ENCODE measurements at places on chromosomes 3 and 15. TPM values are rescaled to one million over a fixed set of nuclear protein-coding genes. Genes with fewer than 3 reads are reported as not detected.
A peak's percentile ranks its signal among the peaks of the same experiment; 100 is the strongest.

DNA sequence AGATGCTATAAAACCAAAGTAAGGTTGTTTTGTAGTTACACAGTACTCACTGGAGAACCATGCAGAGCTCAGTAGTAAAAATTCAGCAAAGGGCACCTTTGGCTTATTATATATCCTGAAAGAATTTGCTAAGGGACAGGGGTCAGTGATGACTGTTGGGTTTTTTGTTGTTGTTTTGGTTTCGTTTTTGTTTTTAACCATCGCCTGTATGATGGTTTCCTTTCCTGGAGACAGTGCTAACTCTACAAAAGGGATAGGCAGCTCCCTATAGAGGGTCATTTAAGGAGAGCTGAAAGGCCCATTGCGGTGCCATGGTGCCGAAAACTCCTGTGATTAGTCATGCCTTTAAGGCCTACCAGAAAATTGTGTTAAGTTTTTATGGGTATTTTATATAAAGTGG, 118.2 kb upstream of the GOLIM4 start:
- DNase-seq, result no peak

GRCh38 chr3:195921334-195921791, 13.0 kb upstream of the TNK2 start:
- DNase-seq, result no peak

DNA sequence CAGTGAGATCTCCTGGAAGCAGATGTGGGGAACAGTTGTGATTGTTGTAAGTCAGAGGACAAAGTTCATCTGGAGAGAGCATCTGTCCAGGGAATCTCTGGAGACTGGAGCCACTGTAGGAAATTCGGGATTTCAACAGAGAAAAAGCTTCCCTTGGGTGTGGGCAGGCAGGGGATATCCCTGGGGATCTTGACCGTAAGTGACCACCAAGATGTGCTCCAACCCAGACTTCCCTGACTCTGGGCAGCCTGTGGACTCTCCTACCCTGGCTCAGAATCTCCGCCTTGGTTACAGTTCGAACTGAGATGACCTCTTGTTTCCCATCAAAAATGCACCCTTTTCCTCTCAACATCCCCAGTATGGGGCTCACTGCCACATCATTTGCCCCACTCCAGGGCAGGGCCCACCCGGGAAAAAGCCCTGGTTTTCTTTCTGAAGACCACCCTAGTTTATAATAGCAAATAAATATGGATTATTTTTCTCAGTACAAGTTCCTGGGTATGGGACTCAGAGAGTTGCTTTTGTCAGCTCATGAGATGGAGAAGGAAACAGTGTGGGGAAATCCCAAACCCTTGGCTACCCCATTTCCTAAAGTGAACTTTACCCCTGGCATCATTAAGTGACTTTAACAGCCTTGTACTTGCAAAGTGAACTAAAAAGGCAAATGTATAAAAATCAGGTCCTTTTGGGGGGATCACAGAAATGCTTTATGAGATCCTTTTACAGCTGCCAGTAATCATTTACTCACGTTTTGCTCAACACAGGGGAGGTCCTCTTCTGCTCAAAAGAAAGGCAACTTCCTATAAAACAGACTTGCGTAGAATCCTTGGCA, 89.9 kb downstream of the CCNL1 start:
- no peak for DNase-seq

- no peak for DNase-seq
Observed at GRCh38 chr3:178761024-178761423, 224.8 kb downstream of the KCNMB2 start.

- no peak for DNase-seq
Observed at GRCh38 chr3:86967062-86967461, 23.9 kb downstream of the VGLL3 start.

DNA sequence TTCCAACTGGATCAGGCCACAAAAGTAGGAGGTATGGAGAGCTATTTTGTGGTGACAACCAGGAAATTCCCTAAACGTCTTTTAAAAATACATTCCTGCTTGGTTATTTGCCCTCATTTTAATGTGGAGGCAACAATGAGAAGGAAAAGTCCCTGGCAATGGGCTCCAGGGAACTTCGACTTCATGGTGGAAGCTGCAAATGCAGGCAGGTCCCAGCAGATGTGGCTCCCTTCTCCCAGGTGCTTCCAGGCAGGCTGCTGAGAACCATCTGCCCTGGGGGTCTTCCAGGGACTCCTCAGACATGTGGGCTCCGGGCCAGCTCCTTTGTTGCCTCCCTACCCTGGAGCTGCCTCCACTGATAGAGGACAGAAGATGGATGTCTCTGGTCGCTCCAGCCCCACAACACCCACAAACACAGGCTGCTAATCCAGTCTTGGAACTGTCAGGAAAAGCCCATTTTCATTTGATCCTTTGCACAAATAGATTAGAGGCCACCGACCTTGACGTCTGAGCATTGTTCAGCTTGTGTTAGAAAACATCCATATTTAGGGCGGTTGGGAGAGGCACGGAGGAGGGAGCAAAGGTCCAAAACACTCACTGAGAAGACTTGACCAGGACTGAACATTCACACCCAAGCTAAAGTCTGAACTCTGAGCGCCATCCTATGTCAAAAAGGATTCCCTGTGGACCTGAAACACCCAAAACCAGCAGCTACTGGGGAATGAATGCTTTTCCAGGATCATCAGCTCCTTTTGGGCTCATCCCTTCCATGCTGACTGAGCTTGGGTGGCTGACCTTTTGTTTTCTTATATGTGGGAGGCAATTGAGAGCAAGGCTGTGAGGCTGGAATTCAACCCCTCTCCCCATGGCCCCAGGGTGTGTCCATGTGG, 30.2 kb upstream of the SLCO2A1 start:
- no peak for DNase-seq

- no peak for DNase-seq
Observed at GRCh38 chr3:124429129-124429815, 301.0 kb upstream of the UMPS start.

- DNase-seq, result no peak
Observed at GRCh38 chr3:464255-464654, 267.7 kb downstream of the CHL1 start.

DNA sequence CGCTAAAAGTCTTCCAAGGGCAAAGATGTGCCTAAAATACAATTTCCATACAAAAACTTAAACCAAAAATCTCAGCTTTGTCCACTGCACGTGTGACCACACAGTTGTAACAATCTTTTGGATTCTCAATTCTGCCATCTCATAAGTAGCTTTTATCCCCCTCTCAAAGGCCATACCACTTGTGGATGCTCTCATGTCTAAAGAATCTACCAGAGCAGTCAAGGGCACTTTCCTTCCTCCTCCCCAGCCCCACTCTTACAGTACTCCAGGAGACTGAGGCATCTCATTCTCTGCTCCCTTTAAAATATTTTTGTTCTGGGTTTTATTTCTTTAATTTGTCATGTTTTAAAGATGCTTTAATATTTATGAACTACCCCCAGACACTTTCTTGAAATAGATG, 102.3 kb upstream of the PFN2 start:
- no peak for DNase-seq

GRCh38 chr3:154900816-154901215, 179.3 kb upstream of the MME start:
- no peak for DNase-seq

- DNase-seq, result no peak
Observed at GRCh38 chr3:29952431-29952830, 654.0 kb upstream of the TGFBR2 start.

DNA sequence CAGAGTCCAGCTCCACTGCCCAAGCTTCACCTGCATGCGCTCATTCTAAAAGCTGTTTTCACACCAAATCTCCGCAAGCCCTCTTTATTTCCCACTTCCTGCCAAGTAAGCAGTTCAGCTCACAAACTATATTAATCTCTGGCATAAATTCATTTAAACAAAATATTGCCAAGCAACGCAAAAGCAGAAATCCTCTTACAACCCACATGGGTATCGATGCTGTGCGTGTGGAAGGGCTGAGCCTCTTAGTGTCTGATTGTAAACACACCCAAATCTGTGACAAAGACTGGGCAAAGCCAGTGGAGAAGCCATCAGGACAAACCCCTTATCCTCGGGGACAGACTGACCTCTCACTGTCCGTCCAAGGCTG, 124.3 kb upstream of the ATP2B2 start:
- no peak for DNase-seq

DNA sequence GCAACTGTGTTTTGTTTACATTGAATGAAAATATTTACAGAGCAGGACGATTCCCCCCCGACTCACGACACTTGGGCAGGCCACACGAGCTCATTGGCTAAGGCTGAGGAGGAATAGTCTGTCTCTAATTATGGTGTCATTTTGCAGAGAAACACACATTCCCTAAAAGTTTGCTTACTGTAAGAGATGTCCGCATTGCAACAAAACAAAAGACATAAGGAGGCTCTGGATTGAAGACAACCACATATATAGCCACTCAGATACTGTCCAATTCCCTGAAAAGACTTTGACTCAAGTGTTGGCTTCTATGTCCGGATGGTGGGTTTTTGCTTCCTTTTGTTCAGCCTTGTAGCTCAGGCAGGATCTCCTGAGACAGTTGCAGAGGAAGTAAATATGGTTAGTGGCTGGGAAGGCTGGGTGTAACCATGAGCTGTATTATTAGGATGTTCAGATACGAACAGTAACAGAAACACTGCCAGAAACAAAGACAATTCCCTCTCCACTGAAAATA, 170.4 kb downstream of the KLHL25 start:
- no peak for DNase-seq

DNA sequence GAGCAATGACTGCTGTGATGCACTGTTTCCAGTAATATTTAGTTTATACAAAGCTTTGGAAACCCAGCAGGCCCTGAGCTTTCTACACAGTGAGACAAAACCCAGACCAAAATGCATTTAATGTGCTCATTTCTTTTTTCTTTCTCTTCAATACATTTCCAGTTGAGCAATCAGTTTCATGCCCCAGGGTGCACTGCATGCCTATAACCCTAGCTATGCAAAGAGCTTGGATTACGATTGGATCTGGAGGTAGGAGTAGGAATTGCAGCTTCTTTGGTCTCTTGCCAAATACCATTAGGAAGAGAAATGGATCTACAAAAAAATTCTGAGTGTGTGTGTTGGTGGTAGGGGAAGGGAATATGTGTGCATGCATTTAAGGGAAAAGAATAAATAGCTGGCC, 1001.4 kb downstream of the SQOR start:
- no peak for DNase-seq

DNA sequence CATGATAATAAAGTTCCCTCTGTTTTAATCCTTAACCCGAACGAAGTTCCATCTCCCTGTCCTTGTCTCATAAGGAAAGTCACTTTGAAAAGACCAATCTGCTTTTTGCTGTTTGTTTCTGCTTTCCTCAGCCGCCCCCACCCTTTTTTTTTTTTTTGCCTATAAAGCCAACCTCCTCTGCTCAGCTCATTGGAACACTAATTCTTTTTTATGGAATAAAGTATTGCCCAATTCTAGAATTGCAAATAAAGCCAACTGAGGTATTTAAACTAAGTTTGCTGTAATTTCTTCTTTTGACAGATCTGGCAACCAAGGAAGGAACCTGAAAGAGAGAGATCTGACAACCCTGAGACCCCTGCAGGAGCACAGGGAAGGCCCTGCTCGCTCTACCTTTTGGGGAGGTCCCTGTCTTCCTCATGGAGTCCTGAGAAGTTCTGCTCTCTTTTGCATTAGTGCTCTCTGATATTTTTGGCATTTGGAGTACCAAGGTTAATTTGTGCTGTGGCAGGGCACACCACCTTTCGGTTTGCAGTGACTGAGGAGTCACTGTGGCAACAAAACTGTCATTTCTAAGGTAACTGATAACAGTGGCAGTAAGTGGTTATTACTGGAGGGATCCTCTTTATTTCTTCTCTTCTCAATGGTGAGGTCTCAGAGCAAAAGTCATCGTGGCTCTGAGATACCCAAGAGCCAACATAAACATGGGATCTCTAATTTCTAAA, 35.2 kb upstream of the TRPM1 start:
- no peak for DNase-seq

- no peak for DNase-seq
Observed at GRCh38 chr15:85489773-85490493, 109.5 kb downstream of the AKAP13 start.

- DNase-seq, result no peak
Observed at GRCh38 chr3:135739779-135740178, 225.7 kb upstream of the PPP2R3A start.

DNA sequence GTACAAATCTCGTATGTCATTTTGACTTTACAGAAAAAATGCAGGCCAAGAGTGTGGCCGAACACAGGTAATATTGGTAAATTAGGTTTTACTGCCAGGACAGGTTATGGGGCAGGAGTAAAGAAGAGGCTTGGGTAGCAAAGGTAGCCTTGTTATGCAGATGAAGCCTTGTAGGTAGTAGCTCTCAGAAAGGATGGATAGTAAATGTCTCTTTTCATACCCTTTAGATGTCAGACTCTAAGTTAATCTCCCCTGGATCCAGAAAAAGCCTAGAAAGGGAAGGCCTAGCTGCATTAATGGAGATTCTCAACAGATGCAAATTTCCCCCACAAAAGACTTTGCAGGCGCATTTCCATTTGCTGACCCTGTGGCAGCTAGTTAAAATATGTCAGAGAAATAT, 1445.1 kb upstream of the CADM2 start:
- no peak for DNase-seq

DNA sequence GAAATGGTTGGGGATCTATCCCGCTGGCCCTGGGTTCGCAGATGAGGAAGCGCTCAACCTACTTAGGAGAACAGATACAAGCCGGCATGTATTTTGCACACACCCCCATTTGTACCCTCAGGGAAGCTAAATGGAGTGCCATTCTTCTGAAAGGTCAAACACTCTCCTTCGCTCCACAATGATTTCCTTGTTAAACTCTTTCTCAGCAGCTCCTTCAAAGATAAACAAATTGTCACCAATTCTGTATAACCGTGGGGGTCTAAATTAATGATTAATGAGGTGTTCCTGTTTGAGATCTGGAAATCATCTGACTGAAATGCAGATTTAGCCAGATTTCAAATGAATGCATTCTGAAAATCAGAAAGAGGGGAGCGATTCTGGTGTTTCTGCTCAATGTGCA, 124.0 kb downstream of the MEGF11 start:
- no peak for DNase-seq

DNA sequence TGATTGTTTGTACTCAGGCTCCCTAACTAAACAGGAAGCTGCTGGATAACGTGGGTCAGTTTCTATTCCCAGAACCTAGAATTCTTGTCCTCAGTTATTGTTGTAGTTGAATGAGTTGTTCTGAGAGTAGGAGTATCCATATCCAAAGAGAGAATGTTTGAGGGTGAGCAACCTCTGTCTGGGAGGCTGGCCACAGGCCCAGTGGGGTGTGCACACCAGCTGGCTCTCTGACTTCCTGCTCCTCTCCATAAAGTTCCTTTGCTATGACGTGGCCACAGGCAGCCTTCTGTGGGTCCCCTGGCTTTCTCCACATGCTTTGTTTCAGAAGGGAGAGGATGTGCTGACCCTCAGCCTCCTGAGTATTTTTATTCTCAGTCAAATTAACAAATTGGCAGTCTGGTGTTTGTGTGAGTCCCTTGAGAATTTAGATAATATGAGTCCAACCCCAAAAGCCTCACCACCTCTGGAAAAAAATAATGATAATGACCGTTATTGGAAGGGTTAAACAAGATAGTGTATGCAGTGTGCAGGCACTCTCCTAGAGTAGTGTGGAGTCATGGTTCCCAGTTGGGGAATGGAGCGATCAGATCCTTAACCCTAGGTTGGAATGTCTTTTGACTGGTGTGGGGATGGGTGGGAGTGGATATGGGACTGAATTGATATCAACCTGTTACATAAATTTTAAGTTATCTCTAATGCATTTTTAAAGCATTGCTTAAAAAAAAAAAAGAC, 47.6 kb upstream of the MED12L start:
- DNase-seq, result peak; percentile 23

Gene PFKFB4
- total RNA-seq, result 6.5 TPM

Gene ROBO2
- total RNA-seq, result not detected

Gene PIERCE2
- total RNA-seq, result 0.29 TPM

Gene ANKRD63
- total RNA-seq, result not detected

Gene EXD1
- total RNA-seq, result 0.53 TPM

Gene C3orf70
- total RNA-seq, result 2.4 TPM

Gene SI
- not detected for total RNA-seq
